ENCODE measurements at places on chromosomes 16 and 17.

GRCh38 chr16:87463722-87464690 lies 28.8 kb downstream of the ZCCHC14 start:
- DNase-seq = no peak

DNA sequence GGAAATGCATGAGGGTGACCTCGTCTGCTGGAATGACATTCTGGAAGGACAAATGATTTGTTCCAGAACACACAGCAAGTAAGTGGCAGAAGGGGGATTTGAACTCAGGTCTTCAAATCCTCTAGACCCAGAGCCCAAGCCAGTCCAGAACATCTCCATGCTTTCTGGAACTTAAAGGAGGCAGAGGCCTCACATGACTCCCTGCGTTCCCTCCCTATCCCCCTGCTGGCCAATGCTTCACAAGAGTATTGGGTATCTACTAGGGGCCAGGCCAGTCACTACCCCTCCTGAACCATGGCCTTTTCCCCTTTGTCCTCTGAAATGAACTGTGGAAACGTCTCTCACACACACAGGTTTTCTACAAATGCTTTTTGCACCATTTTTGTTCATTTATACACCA lies 7.6 kb upstream of the BEAN1 start:
- DNase-seq = no peak

GRCh38 chr17:29720551-29720950 lies 97.8 kb upstream of the CORO6 start:
- no peak for DNase-seq

- no peak for DNase-seq
Observed at GRCh38 chr16:4746215-4746614, 11.9 kb downstream of the DNAAF8 start.

DNA sequence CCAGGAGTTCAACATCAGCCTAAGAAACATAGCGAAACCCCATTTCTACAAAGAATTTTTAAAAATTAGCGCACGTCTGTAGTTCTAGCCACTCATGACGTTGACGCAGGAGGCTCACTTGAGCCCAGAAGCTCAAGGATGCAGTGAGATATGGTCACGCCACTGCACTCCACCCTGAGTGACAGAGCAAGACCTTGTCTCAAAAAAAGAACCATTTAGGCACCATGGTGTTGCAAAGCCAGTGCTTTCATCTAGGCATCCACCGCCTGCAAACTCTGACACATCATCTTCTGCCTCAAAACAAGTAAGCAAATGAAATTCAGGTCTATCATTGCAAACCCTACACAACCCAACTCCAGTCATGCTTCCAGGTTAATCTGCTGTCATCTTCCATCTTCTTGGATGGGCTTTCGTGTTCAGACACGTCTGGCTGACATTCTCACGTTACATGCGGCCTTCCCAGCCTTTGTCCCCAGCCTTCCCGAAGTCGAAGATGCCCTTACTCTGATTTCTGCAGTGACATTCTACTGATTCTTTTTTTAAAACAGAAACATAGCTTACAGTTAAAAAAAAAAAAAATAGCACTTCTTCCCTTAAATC lies 8.9 kb downstream of the ANKRD11 start:
- DNase-seq = no peak

DNA sequence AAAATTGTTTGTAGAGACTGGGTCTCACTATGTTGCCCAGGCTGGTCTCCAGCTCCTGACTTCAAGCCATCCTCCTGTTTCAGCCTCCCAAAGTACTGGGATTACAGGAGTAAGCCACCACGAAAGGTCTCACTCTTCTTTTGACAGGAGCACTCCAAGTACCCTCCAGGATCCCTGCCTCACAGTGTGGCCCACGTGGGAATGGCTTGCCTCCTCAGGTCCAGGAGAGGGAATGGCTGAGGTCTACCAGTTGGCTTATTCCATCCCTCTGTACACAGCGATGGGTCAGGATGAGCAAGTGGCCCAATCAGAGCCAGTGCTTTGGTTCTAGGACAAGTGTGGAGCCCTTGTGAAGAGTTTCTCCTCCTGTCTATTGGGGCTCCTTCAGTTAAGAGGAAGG lies 73.7 kb upstream of the ZNF423 start:
- no peak for DNase-seq

- DNase-seq = no peak
Observed at GRCh38 chr16:28873543-28874201, 4.6 kb upstream of the ATP2A1 start.

GRCh38 chr17:50508573-50509460 lies 578 bp downstream of the MYCBPAP start:
- no peak for DNase-seq

DNA sequence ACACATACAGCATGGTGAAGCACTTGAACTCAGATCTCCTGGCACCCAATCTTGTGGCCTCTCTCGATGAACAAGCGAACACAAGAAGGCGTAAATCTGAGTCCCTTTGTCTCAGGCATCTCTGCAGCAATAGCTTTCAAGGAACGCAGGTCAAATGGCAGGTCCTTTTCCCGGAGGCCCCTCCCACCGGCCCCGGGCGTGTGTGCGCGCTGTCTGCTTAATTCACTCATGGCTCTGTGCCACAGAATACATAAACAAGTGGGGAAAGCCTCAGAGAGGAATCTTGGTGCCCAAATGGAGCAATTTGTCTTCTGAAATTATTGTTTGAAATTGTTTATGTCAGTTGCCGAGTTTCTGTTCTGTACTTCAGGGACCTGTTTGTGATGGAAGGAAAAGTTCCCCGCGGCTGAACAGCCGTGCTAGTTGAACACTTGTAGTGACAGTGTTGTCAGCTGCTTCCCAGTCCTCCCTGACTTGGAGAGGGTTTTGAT lies 14.8 kb downstream of the MYOCD start:
- DNase-seq = no peak

GRCh38 chr16:56362057-56362655 lies 63.2 kb downstream of the AMFR start:
- no peak for DNase-seq

GRCh38 chr16:30112197-30113030 lies 923 bp downstream of the GDPD3 start:
- no peak for DNase-seq

GRCh38 chr17:5509482-5509881 lies 23.1 kb downstream of the MIS12 start:
- DNase-seq = no peak

DNA sequence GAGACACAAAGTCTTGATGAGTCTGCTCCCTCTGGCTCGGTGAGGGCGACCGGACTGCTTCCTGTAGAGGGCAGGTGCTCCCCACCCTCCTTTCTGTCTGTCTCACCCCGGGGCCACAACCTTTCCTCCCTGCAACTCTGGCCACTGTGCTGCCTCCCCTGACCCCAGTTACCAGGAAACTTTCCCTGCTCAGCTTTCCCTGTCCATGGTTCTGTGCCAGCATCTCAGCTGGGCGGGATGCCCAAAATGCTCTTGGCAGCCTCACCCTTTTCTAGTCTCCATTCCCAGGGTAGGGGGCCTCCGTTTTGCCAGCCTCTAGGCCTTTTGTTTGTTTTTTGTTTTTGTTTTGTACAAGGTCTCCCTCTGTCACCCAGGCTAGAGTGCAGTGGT lies 1.4 kb downstream of the PLD2 start:
- DNase-seq = no peak

- no peak for DNase-seq
Observed at GRCh38 chr16:67474551-67475455, 6.2 kb downstream of the ATP6V0D1 start.

GRCh38 chr17:57679906-57680695 lies 65.0 kb downstream of the CCDC182 start:
- DNase-seq = no peak

DNA sequence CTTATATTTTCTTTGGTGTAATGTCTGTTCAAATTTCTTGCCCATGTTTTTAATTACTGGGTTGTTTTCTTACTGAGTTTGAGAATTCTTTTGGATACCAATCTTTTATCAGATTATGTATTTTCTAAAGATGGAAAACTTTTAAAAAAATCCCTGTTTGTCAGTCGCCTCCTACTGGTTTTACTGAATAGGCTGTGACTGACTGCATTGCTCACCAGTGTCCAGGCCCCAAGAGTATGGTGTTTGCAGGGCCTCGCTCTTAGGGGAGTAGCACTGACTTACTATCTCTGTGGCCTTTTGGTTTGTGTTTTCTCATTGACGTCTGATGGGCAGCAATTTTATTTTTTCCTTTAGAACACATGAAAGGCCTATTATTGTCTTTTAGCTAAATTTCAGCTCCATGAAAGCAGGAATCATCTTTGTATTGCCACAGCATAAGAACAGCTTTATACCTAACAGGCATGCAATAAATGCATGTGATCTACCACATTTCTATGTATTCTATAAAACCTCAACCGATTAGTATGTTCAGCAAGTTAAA lies 188.4 kb downstream of the AATF start:
- no peak for DNase-seq

DNA sequence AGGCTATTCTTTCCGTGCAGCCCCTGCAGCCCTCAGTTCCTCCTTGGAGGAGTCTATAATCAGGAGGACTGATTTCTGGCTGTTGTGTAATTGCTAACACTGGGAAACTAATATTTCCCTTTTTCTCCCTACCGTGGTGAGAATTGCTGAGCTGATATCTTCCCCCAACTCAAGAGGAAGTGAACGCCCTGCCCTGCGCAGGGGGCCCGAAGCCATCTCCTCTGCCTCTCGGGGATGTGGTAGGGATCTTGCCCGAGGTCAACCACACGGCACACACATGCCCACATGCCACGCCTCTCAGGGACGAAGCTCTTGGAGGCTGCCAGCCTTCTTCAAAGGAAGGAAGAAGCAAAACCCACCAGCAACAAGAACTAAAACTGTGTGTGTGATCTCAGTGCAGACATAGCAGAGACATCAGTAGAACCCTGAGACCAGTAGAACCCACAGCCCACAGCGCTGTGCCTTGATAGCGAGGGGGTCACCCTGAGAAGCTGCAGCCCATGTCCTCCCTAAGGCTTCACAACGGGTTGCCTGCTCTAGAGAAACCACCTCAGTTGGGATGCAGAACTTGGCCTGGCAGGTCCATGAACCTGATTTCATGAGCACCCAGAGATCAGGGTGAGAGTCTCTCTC lies 8.9 kb upstream of the ULK2 start:
- DNase-seq = no peak

DNA sequence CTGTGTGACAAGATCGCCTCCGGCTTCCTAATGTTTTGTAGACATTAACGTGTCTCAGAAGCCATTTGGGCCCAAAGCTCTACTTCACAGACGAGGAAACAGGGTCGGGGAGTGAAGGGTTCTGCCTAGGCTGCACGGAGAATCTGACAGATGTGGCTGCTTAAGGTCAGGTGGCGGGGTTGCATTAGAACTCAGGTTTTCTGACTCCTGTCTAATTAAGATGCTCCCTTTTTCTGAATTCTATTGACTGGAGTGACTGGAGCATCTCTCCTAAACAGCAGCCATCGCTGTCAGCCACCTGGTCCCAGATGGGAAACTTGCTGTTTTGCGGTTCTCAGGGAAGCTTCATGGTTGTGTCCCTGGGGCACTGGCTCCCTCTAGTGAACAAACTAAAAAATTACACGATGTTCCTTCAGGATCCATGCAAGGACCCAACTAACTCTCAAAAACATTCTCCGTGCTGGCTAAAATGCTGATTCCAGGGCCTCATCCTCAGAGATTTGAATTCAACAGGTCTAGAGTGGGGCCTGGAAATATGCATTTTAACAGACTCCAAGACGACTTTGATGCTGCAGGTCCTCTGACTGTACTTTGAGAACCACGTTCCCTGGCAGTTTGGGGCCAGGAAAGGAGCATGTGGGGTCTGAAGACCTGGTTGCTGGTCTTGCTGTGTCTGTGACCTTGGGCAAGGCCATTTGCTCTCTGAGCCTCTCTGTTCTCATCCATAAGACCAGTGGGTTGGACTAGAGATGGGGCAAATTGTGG lies 117.4 kb downstream of the IRF8 start:
- DNase-seq = no peak

DNA sequence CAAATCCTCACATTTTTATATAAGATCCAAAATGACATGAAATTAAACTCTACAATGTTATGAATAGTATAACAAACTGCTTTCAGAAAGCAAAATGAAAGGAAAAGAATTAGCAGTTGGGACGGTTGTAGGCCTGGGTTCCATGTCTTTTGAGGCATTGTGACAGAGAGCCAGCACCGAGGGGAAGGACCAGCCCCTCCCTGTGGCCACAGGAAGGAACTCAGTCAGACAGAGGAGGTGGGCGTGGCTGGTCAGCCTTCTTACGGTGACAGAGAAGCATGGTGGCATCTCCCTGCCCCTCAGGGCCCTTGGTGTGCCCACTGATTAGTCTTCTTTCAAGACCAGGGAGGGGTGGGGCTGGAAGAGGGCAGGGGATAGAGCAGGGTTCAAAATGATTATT lies 5.7 kb downstream of the ZNF319 start:
- DNase-seq = no peak

GRCh38 chr17:67818110-67819002 lies 6.9 kb upstream of the BPTF start:
- no peak for DNase-seq

DNA sequence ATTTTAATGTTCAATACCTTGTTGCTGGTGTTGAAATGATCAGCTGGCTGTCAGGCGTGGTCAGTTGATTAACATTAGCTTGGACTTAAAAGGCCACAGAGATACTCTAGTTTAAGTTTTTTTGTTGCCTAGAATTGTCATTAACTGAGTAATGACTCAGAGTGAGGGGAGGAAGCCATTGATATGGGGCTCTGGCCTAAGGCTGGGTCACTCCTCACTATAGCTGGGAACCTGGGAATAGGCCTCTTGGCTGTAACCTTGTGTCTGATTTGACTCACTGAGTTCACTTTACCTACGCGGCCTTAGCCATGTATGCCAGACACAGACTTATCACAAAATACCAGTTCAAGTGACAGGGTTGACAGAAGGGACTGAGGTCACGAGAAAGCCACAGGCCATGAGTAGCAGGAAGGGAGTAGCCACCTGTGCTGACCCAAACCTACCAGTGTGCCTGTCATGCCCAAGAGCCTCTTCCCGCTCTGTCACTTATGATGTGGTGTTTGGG lies 37.9 kb upstream of the ADCY7 start:
- no peak for DNase-seq

DNA sequence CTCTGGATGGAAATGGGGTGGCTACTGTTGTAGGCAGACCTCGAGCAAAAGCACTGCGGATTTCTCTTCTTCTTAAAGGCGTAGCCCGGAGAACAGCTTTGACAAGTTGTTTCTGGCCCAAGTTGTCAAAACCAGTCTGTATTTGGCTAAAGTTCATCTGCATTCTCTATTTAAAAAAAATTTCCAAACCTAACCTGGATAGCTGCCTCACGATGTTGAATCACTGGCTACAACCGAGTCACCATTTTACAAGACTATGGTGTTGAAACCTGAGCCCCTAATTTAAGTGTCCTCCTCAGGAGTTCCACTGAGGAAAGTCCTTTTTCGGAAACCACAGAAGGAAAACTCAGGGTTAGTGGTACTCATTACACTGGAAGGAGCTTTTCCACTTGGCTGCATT lies 1.5 kb downstream of the SLC16A6 start:
- DNase-seq = no peak

DNA sequence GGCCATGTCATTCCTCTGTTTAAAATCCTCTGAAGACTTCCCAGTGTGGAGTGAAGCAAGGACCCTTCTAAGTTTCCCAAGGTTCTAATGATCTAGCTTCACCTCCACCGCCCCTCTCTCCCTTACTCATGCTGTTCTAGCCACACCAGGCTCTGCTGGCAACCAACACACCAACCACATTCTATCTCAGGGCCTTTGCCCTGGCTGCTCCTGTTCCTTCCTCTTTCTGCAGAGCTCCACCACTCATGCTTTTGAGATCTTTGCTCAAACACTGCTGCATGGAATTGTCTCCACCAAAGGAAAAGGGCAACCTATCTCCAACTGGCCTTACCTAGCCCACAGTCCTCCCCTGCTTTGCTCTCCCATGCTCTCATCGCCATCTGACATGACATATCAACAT lies 128.7 kb downstream of the XYLT1 start:
- DNase-seq = no peak

Measured in cortex of kidney (tissue), 1 donor.